ENCODE measurements at places on chromosomes 7 and 10.

DNA sequence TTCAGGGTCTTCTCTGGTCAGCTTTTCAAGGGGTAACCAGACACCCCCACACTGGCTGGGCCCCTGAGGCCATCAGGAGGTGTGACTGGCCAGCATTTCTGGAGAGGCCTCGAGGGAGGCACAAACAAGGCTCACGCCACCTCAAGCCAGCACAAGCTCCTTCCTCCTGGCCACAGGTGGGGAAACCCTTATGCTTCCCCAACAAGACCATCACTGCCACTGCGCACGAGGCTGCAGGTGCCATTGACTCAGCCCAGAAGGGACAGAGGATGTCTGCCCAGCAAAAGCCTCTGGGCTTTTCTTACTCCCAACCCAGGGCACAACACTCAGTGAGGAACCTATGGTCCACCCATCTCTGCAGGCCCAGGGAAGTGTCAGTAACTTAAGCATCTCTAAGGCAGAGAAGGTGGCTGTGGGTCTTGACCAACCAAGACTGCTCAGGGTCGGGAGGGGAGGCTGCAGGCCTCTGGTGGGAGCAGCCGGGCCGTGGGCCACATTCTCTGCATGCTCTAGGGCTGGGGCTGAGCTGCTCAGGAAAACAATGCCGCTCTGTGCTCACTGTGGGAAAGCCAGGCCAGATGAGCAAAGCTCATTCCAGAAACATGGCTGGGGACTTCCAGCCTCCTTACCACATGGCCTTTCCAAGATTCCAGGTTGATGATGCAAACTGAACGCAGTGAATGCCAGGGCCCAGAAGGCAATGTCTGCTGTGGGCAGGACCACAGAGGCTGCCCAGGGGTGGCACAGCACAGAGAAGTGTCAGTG, 24.2 kb upstream of the RASSF4 start:
- DNase-seq = peak; percentile 39

- no peak for DNase-seq
These were observed 175.2 kb downstream of the NSUN6 start for GRCh38 chr10:18476076-18476647.

GRCh38 chr7:4067476-4067760, 614.7 kb upstream of the FOXK1 start:
- DNase-seq = no peak

GRCh38 chr7:30530373-30530772, 25.7 kb upstream of the GGCT start:
- no peak for DNase-seq

- no peak for DNase-seq
These were observed 65.0 kb downstream of the CCDC71L start for GRCh38 chr7:106595922-106596321.

- DNase-seq = no peak
These were observed 618.9 kb upstream of the IGFBP3 start for GRCh38 chr7:46539892-46540483.

- DNase-seq = no peak
These were observed 15.6 kb downstream of the NACAD start for GRCh38 chr7:45073031-45073785.

DNA sequence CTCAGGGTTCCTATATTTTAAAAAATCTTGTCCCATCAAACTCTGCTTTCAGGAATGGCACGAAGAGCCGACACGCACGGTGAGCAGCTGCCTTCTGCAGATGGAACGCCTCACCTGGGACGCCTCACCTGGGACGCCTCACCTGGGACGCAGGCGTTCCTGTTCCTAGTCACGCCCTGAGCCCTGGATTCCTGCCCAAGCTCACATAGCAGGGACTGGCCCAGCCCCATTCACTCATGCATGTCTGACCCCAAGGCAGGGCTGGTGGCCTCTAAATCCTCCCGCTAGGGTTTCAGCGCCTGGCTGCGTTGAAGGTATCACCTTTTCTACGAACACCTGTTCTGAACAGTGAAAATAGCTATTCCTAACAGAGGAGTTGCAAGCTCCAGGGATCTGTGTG, 49.8 kb downstream of the CARD11 start:
- DNase-seq = no peak

GRCh38 chr10:17820943-17821342, 11.8 kb downstream of the MRC1 start:
- DNase-seq = no peak

GRCh38 chr7:127287133-127287532, 34.4 kb upstream of the GRM8 start:
- DNase-seq = no peak

DNA sequence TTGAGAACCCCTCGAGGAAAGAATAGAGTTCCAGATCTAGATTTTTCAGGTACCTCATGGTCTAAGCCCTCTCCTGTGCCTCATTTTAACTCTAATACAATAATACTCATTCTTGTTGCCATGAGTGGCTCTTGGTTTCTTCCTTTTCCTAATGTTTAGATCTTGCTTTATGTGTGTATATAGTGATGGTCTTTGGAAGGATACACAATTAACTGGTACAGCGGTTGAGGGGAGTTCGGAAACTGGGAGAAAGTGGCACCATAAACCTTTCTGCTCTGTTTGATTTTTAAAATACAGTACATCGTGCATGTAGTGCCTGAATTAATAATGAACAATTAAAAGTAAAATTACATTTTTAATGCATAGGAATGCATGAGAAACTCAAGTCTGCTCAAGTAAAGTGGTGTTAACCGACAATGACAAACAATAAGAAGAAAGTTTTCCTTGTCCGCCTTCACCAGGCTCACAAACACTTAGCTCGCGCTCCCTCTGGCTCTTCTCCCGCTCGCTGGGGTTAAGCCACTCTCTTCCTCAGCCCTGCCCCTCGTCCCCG, 386 bp upstream of the EIF4EBP2 start:
- DNase-seq = no peak

GRCh38 chr7:131909151-131909768, 352.8 kb upstream of the PODXL start:
- DNase-seq = no peak

- no peak for DNase-seq
These were observed 3.9 kb upstream of the MYL7 start for GRCh38 chr7:44144968-44145478.

GRCh38 chr7:135801045-135801693, 52.6 kb upstream of the FAM180A start:
- DNase-seq = peak; percentile 72

GRCh38 chr10:121002586-121003205, 151.5 kb downstream of the WDR11 start:
- DNase-seq = no peak

GRCh38 chr10:43884501-43885105, 235.9 kb upstream of the ZNF32 start:
- no peak for DNase-seq

DNA sequence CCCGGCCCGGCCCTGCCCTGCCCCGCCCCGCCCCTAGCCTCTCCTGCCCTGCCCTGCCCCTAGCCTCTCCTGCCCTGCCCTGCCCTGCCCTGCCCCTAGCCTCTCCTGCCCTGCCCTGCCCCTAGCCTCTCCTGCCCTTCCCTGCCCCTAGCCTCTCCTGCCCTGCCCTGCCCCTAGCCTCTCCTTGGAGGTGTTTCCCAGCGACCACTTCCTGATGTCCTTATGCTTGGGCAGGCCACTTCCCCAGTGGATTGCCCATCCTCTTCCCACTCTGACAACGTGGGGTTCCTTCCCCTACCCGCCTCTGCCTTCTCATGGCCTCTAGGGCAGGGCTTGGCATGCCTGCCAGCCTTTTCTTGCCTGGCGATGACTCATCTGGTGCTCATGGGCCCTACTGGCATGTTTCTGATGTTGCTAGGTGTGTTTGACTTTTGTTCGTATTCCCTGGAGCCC, 21.2 kb downstream of the PRXL2A start:
- no peak for DNase-seq

- no peak for DNase-seq
These were observed 362.2 kb upstream of the SHH start for GRCh38 chr7:156174428-156174827.

DNA sequence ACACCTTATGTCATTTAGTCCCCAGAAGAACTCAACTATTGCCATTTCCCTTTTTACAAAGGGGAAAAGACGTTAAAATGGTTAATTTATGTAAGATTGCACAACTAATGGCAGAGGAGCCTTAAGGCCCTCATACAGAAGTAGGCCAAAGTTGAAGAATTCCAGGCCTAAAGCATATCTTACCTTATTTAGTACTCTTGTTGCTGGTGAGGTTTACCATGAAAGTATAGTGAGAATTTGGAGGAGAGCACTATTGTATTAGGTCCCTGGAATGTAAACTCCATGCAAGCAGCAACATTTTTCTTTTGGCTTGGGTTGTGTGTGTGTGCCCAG, 731 bp upstream of the CRPPA start:
- DNase-seq = no peak
